ENCODE measurements at places on chromosomes 11 and 22.

- DNase-seq = no peak
These were observed 181.0 kb downstream of the TENM4 start for GRCh38 chr11:79259800-79260199.

GRCh38 chr22:20868025-20868962 lies 9.5 kb downstream of the SNAP29 start:
- DNase-seq = no peak

- no peak for DNase-seq
These were observed 28.2 kb downstream of the ARHGAP42 start for GRCh38 chr11:100715165-100715761.

- DNase-seq = no peak
These were observed 7.6 kb upstream of the NUCB2 start for GRCh38 chr11:17268902-17269301.

- DNase-seq = no peak
These were observed 347.9 kb downstream of the DLG2 start for GRCh38 chr11:85279267-85279666.

DNA sequence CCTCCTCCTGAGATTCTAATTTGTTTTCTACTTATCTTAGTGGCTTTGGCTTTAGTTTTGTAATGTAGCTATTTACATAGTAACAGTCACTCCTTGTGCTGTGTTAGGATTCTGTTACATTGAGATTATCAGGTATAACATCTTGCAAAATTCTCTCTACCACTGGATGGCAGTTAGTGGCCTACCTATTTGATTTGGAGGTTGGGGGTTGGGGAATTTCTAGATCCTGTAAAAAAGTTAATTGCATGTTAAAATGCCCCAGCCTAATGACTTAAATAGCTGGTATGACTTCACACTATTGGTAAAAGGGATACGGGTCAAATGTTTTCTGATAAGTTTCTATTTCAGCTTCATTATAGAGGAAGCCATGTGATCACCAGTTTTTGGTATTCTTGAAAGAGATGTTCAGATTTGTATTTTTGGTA lies 2.8 kb downstream of the GRK3 start:
- DNase-seq = no peak

Measured in T-helper 2 cell treated with Interferon-gamma antibody and Interleukin-4, amounts not matched to agents 5 μg/mL and 100 μg/mL, for 36 hours (primary cell).